Left cardiac atrium (tissue), 4 donors: ENCODE measurements at places on chromosomes 7 and 10. TPM values are rescaled to one million over a fixed set of nuclear protein-coding genes. Genes with fewer than 3 reads are reported as not detected.

SPDYE2 gene
- not detected for total RNA-seq

NUTM2E gene
- not detected for total RNA-seq

ZNF92 gene
- total RNA-seq: 3.9 TPM

CCZ1 gene
- 39.9 TPM for total RNA-seq

- DNase-seq: peak; percentile 54
Observed at GRCh38 chr10:78178940-78179339, 145.3 kb downstream of the RPS24 start.

- no peak for DNase-seq
Observed at GRCh38 chr10:10663622-10664021, 354.1 kb upstream of the CELF2 start.

DNA sequence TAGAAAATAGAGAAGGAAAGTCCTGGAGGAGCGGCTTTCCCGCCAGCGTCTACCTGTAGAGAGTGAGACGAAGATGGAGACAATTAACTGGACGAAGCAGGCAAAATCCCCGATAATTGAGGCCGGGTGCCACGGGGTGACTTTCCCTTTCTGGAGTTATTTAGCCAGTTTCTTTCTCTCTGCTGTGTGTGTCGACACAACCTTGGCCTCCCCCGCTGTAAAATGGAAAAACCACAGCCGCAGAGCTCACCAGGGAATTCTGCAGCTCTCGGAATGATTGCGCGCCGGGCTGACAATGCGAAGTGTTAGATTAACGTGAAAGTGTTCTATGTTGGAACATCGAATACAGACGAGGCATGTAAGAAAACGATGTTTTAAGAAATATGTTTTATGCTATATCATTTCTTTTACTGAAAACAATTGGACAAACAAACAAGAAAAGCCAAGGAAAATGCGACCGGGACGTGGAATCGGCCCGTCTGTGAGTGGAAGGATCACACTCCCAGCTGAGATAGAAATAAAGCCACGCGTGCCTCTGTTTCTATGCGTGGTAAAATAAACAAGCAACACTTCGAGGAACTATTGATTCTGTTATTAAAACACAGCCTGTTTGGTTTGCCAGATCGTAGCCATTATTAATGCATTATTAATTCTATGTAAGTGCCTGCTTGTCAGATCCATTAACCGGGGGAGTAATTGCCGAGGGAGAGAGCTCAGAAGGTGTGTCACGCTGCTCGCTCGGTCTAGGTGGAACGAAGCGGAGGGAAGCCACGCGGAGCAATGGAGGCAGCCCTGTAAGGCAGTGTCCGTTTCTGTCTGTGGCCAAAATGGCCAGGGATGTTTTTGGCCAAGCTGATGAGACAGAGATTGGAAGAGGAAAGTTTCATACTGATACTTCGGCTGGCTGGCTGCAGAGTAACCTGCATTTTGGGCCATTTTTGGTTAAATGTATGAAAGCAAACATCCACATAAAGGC, 129.4 kb downstream of the DNAJB6 start:
- no peak for DNase-seq

- no peak for DNase-seq
Observed at GRCh38 chr10:79494871-79495705, 17.2 kb upstream of the EIF5AL1 start.

DNA sequence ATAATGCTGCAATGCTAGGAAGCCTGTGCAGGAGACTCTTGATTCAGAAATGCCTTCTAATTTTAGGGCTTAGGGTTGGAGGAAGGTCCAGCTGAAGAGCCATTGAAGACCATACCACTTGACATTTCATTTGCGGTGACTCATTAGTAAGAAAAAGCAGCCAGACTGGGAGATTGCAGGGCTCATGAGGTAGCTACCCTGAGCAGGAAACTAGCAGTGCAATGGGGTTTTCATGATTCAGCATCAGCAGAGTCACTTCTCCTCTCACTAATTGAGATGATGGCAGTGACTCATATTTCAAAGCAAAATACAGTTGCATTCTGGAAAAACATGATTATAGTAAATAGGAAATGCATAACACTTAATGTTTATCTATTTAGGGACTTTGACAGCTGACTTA, 434.1 kb downstream of the DNAJB9 start:
- no peak for DNase-seq
